ENCODE measurements at places on chromosomes 2 and 18.
A peak's percentile ranks its signal among the peaks of the same experiment; 100 is the strongest.

- DNase-seq = no peak
These were observed 10.6 kb downstream of the POU3F3 start for GRCh38 chr2:104864280-104865095.

GRCh38 chr2:73085691-73086090 is 14.2 kb upstream of the SFXN5 start:
- DNase-seq = peak; percentile 67

DNA sequence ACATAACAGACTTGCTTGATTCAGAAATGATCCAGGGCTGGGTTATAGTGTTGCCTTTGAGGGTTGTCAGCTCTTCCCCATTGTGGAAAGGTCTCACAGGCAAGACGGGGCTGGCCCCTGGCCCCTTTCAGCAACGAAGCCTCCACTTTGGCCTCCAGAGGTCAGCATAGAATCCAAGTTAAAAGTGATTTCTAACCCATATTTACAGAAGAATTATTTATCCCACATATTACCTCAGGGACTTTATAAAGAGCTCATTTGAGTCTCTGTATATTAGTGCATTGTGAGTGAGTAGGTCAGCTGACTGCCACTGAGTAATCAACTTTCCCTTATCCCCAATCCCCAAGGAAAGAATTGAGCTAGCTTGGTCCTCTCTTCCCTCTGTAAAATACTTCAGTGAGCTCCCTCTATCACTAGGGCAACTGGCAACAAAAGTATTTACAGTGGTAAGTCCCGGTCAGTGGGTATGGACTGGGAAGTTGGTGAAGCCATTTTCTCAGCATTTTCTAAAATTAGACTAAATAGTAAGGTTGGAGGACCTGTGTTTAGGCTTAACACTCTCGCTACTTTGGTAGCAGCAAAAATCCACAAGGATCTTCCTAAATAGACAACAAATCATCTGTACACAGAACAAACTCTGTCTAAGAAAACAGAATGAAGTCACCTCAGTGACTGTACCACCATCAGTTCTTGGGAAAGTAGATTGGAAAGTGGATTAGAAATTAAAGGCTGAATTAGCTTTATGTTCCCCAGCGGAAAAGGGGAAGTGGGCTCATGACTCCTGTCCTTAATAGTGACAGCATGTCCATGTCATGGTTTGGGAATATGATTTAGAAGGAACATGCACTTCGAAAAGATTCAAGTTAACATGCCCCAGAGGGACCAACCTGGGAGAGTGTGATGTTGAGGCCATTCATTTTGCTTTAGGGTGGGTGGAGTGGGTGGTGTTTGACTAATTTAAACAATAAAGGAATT is 171.0 kb upstream of the SIX3 start:
- DNase-seq = no peak

- DNase-seq = no peak
These were observed 147.2 kb downstream of the DTNA start for GRCh38 chr18:34857320-34857719.

GRCh38 chr2:12602661-12603060 is 114.1 kb upstream of the TRIB2 start:
- DNase-seq = no peak

DNA sequence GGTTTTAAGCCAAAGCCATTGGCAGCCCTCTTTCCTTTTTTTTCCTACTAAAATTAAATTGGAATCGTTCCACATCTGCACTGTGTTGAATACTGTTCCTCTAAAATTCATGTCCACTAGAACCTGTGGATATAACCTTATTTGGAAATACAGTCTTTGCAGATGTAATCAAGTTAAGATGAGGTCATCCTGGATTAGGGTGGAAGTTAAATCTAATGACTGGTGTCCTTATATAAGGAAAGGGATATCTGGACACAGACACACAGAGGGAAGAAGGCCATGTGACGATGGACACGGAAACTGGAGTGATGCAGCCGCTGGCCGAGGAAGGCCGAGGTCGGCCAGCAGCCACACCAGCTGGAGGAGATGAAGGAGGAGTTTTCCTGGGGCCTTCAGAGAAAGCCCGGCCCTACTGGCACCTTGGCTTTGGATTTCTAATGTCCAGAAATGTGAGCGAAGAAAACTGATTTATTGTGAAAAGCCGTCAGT is 49.4 kb downstream of the LONRF2 start:
- DNase-seq = peak; percentile 82

DNA sequence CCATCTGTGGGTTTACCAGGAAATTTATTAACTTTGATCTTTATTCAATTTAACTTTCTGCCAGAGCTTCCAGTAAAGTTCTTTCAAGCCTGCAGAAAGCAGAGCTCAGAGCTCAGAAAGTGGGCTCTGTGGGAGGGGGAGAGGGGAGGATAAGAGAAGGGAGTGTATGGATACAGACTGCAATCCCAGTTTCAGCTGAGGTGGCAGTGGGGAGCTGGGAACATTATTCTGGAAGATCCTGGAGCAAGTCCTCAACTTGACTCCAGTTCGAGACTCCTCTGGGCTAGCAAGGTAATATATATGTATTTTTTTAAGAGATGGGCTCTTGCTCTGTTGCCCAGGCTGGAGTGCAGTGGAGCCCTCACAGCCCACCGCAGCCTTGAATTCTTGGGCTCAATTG is 108.9 kb upstream of the NABP1 start:
- no peak for DNase-seq

GRCh38 chr2:241269707-241270520 is 45.6 kb downstream of the HDLBP start:
- DNase-seq = no peak

- DNase-seq = no peak
These were observed 310.4 kb upstream of the NT5C1B start for GRCh38 chr2:18899725-18900124.

DNA sequence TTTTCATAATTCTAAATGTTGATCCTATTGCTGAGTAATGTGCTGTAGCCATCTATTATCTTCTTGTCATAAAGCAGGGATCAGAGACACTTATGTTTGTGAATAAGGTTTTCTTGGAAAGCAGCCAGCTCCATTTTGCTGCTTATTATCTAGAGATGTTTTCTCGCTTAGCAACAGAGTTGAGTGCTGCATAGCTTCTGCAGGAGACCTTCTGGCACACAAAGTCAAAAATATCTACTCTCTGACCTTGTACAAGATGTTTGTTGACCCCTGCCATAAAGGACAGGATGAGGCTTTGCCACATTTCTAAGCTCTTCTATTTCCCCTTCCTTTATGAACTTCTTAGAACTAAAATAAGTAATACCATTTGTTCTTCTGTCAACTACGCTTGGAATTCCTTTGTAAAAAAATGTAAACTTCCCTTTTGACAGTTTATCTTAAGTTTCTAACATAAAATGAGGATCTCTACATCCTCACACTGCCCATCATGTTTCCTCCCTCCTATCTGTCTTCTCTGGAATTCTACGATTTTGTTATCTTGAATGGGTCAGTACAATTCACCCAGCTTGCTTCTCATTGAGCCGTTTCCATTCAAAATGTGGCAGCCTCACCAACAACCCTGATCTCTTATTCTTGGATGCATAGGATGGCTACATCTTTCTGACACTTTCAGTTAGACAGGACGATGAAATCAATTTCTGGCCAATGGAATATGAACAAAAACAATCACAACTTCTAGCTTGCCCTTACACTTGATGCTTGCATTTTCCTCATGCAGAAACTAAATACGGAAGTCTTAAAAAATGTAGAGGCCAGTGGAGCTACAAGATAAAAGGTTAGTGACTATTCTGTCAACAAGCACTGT is 1377.0 kb downstream of the SUCLG1 start:
- peak; percentile 19 for DNase-seq

DNA sequence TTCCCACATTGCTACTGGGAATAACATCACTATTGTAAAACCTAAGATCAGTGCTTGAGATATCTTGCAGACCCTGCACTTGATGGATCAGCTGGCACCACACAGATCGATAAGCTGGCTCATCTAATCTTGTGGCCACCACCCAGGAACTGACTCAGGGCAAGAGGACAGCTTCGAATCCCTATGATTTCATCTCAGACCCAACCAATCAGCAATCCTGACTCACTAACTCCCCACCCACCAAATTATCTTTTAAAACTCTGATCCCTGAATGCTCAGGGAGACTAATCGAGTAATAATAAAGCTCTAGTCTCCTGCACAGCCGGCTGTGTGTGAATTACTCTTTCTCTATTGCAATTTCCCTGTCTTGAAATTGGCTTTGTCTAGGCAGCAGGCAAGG is 11.3 kb upstream of the TEX44 start:
- DNase-seq = no peak

- DNase-seq = no peak
These were observed 43.4 kb downstream of the KANSL3 start for GRCh38 chr2:96594691-96595152.

DNA sequence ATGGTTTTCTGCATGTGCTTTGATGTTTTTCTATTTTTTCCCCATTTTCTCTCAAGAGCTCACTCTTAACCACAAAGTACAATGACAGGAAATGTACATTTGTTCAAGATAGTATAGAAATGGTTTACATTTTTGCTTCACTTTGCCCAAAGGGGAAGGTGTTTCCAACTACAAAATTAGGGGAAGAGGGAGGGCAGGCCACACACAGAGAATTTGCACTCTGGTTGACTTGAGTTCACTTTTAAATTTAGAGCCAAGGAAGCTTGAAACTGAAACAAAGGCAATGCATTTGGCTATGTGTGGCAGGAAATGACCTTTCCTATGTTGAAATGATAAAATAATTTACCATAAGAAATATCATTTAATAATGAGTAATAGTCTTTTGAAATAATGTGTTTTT is 19.1 kb upstream of the VIT start:
- DNase-seq = no peak

DNA sequence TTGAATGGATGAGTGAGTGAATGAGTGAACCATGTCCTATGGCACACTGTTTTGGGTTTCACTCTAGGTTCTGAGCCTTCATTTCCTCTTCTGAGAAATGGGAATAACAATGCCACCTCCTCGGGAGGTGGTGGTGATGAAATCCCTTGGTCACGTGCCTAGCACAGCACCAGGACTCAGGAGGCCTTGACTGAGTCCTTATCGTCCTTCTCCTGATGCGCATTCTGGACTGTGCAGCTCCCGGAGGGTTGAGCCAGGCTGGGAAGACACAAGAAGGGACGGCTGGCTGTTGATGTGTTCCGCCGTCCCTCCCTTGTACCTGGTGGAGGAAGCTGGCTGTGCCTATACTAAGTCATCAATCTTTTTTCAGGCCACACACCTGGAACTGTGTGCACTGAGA is 437.3 kb downstream of the ZNF521 start:
- DNase-seq = no peak

- DNase-seq = no peak
These were observed 192.1 kb downstream of the CYRIA start for GRCh38 chr2:16473575-16473974.

DNA sequence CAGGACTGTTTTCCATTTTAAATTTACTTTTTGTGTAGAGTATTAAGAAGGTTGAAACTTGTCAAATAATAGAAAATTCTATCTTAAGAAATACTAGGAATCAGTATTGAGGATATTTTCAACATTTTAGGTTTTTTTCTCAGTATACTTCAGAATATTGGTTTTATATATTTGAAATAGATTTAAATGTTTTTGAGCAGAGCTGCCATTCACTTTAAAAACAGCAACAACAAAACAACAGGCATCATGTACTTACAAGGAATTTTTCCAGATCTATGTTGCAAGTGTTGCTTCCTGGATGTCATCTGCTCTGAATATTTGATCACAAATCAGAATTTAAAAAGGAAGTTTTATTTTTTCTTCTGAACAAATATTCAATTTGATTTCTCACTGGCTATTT is 84.4 kb downstream of the DCDC2C start:
- DNase-seq = no peak

GRCh38 chr18:59874166-59874565 is 25.6 kb upstream of the PMAIP1 start:
- no peak for DNase-seq

DNA sequence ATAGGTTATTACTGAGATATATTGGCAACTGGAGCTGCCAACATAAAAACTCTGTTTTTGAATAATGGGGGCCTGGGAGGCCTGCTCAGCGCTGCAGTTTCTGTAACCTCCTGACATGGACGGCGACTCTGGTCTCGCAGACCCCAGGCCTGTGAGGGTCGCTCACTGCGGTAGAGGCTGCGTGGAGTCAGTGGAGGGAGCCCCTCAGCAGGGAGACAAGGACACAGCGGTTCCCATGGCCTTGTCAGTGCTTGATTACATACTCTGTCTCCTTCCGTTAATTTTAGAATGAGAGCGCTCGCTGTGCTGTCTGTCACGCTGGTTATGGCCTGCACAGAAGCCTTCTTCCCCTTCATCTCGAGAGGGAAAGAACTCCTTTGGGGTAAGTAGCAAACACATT is 858 bp downstream of the TPO start:
- no peak for DNase-seq

- DNase-seq = no peak
These were observed 15.0 kb downstream of the PRKAG3 start for GRCh38 chr2:218816561-218817011.

- DNase-seq = no peak
These were observed 819.2 kb downstream of the SATB2 start for GRCh38 chr2:198638577-198638976.

GRCh38 chr2:221500501-221501209 is 71.4 kb downstream of the EPHA4 start:
- no peak for DNase-seq

- no peak for DNase-seq
These were observed 279.8 kb downstream of the RBM43 start for GRCh38 chr2:150981826-150982225.

DNA sequence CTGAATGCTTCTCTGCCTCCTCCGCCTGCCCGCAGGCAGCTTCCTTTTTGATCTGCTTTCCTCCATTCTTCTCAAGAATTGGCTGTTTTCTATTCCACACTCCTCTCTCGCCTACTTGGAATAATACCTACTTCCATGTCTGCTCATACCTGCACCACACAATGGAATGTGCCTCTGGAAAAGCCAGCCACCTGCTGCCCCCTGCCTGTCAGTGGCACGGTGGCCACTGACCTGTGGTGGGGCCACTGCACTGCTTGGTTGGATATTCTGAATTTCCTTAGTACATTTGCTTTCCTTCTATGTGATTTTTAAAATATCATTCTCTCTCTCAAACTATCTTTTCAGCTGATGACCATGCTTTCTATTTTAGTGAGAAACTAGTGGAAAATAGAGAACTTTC is 406.9 kb downstream of the DCDC2C start:
- DNase-seq = no peak

DNA sequence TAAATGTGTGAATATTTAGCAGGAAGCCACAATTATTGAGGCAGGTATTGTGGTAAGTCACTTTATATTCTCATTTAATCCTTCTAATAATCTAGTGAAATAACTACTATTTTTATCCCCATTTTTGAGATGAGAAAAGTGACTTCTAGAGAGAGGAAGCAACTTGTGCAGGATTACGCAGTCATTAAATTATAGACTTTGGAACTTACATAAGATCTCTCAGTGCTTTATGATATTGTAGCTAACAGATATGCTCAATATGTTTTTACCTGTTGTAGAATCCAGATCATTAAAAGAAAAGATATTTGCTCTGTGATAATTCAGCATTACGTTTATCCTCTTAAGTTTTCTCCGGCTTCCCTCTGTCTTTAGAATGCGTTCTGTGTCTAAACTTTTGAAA is 50.5 kb downstream of the MBD5 start:
- DNase-seq = no peak

GRCh38 chr2:16413285-16413684 is 252.3 kb downstream of the CYRIA start:
- DNase-seq = no peak

Measured in hindlimb muscle (tissue), 1 donor.